ENCODE measurements at places on chromosomes 5 and 9.

DNA sequence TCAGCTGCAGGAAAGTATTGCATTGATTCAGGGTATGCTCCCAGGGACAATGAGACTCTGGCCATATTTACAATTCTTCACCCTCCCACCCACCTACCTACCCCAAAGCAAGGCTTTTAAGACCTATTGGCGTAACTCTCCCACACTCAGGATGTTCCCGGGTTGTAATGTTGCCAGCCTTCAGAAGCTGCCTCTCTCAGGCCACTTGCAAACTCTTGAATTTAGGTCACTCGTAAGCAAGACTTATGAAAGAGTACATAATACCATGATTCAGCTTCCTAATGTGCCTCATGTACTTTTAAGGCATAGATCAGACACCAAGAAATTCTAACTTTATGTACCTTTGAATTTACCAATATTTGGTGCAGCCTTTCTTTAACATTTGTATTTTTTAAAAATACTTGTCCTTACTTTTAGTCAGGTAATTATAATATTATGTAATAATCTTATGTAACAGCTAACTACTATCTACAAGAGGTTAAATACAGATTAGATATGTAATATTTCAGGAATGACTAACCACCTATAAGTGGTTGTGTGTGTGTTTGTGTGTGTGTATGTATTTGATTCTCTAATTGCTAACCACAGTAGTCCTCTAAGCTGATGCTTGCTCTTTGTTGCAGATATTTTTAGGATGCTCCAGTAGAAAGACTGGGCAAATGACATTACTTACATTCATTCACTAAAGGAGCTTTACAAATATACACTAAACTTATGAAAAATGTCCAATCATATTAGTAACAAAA, 630.5 kb upstream of the MEF2C start:
- no peak for DNase-seq

GRCh38 chr5:55969956-55970355, 24.8 kb downstream of the IL6ST start:
- DNase-seq, result no peak

GRCh38 chr5:3348576-3349535, 246.8 kb upstream of the IRX1 start:
- DNase-seq, result no peak

GRCh38 chr5:103693517-103693916, 130.9 kb upstream of the NUDT12 start:
- DNase-seq, result no peak

GRCh38 chr9:137150617-137151457, 11.9 kb downstream of the GRIN1 start:
- no peak for DNase-seq

GRCh38 chr9:131858147-131858546, 118.3 kb upstream of the RAPGEF1 start:
- DNase-seq, result no peak

DNA sequence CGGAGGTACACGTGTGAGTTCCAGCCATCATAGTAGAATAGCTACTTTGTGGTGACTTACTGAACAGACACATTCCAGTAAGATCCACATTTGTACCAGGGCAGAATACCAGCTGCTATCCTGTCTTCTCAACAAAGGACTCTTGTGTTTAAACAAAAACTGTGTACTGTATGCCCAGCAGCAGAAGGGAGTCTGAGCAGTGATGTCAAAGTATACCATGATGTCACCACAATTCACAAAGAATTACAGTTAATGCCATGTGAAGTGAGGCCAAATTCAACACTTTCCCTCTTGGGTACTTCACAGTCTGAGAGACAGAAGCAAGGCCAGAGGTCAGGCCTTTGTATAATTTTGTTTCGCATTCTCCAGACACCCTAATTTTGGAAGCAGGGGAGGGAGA, 137.0 kb downstream of the ADAMTSL1 start:
- no peak for DNase-seq

DNA sequence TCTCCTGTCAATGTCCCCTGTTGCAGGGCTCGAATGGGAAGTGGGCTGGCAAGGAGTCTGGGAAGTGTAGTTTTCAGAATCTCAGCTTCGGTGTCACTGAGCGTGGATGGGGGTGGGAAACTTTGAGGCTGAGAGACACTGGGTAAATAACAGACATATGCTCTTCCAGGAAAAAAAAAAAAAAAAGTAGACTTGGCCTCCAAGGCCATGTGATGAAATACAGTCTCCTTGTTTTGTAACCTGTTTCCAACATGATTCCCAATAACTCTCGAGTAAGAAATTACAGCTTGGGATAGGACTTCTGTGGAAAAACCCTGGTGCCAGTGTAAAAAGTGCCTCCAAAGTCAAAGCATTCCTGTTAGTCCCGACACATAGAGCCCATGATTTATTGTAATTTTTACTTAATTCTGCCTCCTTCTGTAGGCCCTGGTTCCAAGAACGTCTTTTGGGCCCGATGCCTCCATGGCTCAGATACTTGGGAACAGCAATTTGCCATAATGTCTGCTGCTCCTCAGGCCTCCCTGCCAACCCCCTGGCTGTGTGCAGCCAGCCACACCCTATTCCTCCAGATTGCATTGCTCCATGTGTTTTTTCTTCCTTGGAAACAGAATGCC, 119.5 kb upstream of the TNC start:
- DNase-seq, result no peak

- no peak for DNase-seq
Measured at GRCh38 chr9:91176426-91176825, 185.3 kb downstream of the AUH start.

DNA sequence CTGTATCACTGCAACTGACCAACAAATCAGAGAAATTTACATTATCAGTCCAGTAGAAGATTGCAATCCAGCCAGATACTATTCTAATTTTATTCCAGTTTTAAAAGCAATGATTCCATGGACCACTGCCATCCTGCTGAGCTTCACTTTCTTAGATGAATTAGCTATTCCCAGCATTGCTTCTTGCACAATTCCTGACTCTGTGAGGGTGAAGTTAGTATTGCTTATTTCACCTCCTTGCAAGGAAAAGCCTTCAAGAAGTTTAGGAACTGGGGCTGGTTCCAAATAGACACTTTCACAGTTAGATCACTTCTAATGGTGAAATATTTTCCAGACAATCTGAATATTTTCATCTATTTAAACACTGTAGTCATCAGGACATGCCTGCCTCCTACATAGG, 338.6 kb upstream of the TNC start:
- DNase-seq, result no peak

DNA sequence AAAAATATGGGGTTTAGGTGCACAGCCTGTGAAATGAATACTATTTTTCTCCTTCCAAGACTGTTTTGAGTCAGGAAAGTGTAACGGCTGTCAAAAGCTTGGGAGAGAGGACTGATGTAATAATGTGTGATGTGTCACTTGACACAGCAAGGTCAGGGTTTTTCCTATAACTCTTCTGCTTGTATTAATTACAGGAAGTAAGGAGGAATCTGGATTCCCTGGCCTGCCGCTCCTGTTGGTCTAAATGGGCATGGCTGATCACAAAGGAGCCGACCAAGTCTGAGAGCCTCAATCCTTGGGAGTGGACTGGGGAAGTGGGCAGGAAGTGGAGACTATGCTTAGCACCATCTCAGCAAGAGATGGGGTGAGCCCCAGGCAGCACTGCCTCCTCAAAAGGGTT, 16.7 kb upstream of the SLC28A3 start:
- DNase-seq, result no peak

- peak; percentile 11 for DNase-seq
Measured at GRCh38 chr9:33264003-33264472, 470 bp downstream of the BAG1 start.

GRCh38 chr9:101664453-101664852, 69.7 kb upstream of the PPP3R2 start:
- DNase-seq, result no peak

DNA sequence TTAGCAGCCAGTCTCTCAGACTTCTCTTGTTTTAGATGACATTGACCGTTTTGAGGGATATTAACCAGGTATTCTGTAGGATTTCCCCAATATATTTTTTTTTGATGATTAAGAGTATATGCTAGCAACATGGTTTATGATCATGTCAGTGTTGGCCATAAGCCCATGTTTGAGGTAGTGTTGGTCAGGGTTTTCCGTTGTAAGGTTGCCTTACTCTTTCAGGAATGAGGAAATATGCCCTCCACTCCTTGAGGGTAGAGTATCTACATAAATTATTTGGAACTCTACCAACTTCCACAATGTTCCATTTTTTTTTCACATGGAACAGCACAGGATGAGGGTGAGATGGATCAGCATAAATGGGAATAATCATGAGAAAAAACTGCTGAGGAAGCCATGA, 188.4 kb upstream of the PRDM9 start:
- DNase-seq, result no peak

Data from T-cell (primary cell).